ENCODE measurements at places on chromosomes 2 and 18. TPM values are rescaled to one million over a fixed set of nuclear protein-coding genes. Genes with fewer than 3 reads are reported as not detected.

GRCh38 chr2:53572696-53573095, 194.9 kb upstream of the CHAC2 start:
- DNase-seq, result no peak

DNA sequence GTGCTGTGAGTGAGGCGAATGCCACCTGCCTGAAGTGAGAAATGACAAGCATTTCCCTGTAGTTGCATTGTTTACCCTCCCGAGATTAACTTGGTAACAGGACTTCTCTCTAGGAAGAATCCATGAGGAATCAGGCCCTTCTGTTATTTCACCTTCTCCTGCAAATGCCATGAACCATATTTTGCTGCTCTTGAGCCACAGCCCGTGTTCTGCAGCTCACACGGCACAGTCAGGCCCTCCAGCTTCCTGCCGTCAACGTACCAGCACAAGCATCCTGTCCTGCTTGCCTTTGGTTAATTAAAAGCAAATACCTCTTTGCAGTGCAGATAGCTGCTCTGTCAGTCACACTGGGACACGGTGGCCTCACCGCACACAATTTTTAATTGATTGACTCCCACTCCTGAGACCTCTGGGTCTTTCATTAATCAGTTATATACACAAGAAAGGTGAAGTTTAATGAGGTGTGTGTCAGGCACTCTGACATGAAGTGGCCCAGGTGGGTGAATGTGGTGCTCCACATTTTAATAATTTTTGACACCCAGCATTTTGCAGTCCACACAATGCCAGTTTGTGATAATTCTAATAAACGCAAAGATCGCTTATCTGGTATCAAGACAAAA, 95.3 kb upstream of the ASB18 start:
- no peak for DNase-seq

DNA sequence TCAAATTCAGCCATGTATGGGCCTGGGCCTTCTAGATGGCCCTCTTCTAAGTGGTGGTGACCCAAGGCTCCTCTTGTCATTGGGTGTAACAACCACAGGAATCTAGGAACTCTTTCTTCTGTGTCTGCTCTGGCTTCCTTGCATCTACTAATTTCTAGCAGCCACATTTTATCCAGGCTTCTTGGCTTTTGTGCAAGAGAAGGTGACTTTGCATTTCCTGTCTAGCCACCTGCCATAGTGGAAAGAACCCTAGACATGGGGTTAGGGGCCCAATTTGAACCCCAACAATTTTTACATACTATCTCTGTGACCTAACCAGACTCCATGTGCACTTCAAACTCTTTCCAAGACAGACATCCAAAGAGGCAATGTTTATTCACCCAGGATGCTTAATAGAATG, 25.1 kb downstream of the SMYD1 start:
- DNase-seq, result no peak

DNA sequence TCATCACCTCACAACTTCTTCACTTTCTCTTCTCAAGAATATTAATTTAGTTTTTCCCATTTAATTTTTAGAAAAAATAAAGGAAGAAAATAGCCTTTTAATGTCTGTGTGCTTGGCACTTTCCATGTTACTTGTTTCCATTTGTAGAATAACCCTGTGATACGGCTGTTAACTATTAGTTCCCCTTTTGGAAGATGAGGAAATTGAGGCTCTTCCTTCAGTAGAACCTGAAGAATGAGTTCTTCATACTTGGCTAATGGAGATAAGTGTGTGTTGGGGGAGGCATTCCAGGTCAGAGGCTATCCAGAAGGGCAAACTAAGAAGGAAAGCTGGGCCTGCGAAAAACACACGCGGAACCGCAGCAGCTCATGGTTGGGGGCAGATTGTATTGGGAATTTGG, 38.3 kb downstream of the ZNF532 start:
- DNase-seq, result no peak

DNA sequence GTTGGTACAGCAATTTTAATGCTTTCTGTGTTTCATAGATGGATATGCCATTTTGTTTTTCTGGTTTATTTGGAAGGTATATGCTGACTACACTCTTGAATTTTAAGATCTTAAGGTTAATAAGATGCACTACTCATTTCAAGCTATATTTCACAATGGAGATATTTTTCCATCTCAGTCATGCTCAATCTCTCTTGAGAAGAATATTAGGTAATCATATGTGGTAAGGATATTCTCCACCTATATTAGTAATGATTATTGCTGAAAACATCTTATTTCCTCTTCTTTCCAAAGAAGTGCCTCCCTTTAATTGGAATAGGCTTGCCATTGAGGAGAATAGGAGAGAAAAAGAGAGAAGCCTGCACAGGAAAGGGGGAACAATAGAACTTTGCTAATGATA, 40.1 kb downstream of the EPB41L3 start:
- no peak for DNase-seq

- DNase-seq, result no peak
Observed at GRCh38 chr2:30759481-30759880, 47.8 kb downstream of the CAPN13 start.

VIL1 gene
- 0.54 TPM for total RNA-seq

- DNase-seq, result no peak
Observed at GRCh38 chr2:23291239-23291638, 93.7 kb upstream of the KLHL29 start.

GRCh38 chr2:17857021-17857420, 21.4 kb upstream of the KCNS3 start:
- no peak for DNase-seq

YIPF4 gene
- 43.4 TPM for total RNA-seq

STPG4 gene
- total RNA-seq, result not detected

FHOD3 gene
- total RNA-seq, result 16.3 TPM

CFC1 gene
- not detected for total RNA-seq

DNA sequence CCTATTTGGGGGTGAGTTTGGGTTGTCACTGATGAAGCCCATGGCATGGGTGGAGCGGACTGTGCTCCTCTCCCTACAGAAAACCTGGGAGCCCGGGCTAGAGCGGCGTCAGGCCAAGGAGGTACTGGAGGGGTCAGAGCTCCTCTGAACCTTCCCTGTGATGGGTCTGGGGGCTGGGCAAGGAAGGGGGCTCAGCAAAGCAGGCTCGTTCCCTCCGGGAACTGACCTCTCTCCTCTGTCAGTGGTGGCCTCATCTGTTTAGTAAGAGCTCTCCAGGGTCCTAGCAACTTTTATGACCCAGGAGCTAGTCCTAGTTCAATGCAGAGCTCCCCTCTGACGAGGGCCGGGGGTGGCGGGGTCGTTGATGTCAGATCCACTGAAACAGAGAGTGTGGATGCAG, 62.4 kb upstream of the OTOF start:
- DNase-seq, result no peak

GRCh38 chr2:23412556-23413155, 27.7 kb downstream of the KLHL29 start:
- peak; percentile 24 for DNase-seq

GRCh38 chr2:64854773-64855237, 134.4 kb upstream of the SLC1A4 start:
- DNase-seq, result no peak

GKN2 gene
- total RNA-seq, result not detected

EPHA4 gene
- 20.6 TPM for total RNA-seq
